Endothelial cell (in vitro differentiated cells): ENCODE measurements at places on chromosomes 7 and 10. TPM values are rescaled to one million over a fixed set of nuclear protein-coding genes. Genes with fewer than 3 reads are reported as not detected.

SPDYE1 gene
- not detected for total RNA-seq

- no peaks in the 10 kb centered on the region for H3K36me3 ChIP-seq
- no peaks in the 10 kb centered on the region for H3K27me3 ChIP-seq
- H3K4me1 ChIP-seq = no peaks in the 10 kb centered on the region
- no peak for DNase-seq
- H3K4me3 ChIP-seq = no peak overlapping the region
Measured at GRCh38 chr10:118937226-118937625, 92.3 kb upstream of the NANOS1 start.

- H3K4me1 ChIP-seq = no peaks in the 10 kb centered on the region
- DNase-seq = no peak
- no peak overlapping the region for H3K4me3 ChIP-seq
- H3K27ac ChIP-seq = no peak overlapping the region
- H3K27me3 ChIP-seq = no peaks in the 10 kb centered on the region
Measured at GRCh38 chr7:64463636-64464375, 99.1 kb downstream of the ZNF680 start.

DNA sequence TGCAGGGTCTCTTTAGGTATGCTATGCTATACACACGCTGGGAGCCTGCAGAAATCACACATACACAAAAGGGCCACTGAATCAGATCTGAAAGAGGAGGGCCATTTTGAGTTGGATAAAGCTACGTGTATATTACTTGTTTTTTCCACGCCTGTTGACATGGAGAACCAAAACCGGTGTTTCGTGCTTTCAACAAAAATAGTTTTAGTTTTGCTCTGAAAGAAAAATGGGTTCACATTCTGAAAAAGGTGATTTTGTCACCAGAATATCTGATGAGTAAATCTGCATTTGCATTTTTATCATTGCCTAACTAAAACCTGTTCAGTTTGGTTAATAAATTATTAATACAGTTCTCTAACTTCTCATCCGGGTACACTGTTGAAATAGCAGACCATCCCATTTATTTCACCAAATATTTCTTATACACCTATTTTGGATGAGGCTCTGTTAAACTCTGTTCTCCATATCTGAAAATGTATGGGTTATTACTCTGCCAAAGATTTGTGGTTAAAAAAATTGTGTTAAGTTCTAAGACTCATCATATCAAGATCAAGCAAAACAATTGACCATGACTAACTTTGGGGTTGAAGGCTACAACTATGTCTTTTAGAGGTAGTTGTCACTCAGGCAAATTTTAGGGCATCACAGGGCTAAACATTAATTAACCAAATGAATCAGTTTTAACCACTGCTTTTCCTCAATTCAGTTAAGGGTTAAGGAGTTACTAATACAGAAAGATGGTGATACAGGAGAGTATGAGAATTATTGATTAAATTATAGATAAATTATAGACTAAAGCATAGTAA, 101.2 kb upstream of the RPA3 start:
- no peak overlapping the region for H3K4me3 ChIP-seq
- H3K27ac ChIP-seq = no peak overlapping the region
- H3K36me3 ChIP-seq = no peaks in the 10 kb centered on the region
- no peak for DNase-seq
- no peaks in the 10 kb centered on the region for H3K27me3 ChIP-seq

DNA sequence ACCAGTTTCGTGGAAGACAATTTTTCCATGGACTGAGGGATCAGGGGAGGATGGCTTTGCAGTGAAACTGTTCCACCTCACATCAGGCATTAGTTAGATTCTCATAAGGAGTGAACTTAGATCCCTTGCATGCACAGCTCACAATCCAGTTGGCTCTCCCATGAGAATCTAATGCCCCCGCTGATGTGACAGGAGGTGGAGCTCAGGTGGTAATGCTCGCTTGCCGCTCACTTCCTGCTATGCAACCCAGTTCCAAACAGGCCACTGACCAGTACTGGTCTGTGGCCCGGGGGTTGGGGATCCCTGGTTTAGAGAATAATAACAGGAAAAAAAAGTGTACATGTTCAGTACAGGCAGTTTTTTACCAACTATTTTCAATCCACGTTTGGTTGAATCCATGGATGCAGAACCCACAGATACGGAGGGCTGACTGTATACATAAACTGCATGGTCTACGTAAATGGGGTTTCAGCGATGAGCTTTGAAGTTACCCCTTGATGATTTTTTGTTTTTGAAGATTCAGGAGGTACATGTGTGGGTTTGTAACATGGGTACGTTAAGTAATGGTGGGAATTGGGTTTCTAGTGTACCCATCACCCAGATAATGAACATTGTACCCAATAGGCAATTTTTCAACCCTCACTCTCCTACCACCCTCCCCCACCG, 24.5 kb downstream of the OGDH start:
- H3K4me1 ChIP-seq = peaks cover 24% of the 10 kb centered on the region
- peaks cover 3% of the 10 kb centered on the region for H3K36me3 ChIP-seq
- no peak overlapping the region for H3K27ac ChIP-seq

DNA sequence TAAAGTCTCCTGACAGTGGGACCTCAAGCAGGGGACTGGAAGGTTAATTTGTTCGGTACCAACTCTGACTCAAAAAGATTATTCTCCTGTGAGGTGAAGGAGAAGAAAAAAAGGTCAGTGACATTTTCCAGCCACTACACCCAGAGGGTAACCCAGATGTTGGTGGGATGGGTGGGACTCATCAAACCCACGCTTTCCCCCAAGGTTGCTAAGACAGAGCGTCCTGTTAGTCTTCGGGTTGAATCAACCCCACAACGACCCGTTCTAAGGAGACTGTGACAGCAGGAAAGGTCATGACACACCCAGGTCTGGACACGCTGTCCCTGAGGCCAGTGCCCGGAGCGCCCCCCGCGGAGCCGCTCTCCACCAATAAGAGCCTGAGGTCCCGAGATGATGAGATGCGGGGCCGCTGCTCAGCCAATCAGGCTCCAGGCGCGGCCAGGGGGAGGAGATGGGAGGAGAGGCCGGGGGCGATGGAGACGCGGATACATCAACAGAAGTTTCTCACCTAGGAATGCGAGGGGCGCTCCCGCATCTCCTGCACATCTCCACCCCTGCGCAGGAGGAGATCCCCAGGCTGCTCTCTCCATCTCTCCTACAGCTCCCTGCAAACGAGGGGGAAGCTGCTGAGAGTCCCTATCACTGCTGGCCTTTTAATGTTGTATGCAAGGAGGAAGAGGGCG, at the start of gene WNT16:
WNT16 (plus strand) TSS at position 493 of the 683 bp plus-strand sequence. CDS start 293 bp downstream, outside the sequence.
- DNase-seq = peak; percentile 18

ZNF736 gene
- total RNA-seq = 15.8 TPM

- no peak for DNase-seq
- H3K4me1 ChIP-seq = peaks cover 5% of the 10 kb centered on the region
- no peak overlapping the region for H3K4me3 ChIP-seq
- H3K27me3 ChIP-seq = peaks cover 9% of the 10 kb centered on the region
- no peaks in the 10 kb centered on the region for H3K36me3 ChIP-seq
Measured at GRCh38 chr10:124320778-124321432, 97.8 kb downstream of the OAT start.

GRCh38 chr7:85065306-85065705, 121.5 kb downstream of the SEMA3D start:
- no peak for DNase-seq
- no peak overlapping the region for H3K27ac ChIP-seq
- H3K4me3 ChIP-seq = no peak overlapping the region

- H3K27me3 ChIP-seq = no peaks in the 10 kb centered on the region
- H3K4me3 ChIP-seq = no peak overlapping the region
- no peaks in the 10 kb centered on the region for H3K4me1 ChIP-seq
Measured at GRCh38 chr10:51367127-51367526, 292.8 kb downstream of the PRKG1 start.

DNA sequence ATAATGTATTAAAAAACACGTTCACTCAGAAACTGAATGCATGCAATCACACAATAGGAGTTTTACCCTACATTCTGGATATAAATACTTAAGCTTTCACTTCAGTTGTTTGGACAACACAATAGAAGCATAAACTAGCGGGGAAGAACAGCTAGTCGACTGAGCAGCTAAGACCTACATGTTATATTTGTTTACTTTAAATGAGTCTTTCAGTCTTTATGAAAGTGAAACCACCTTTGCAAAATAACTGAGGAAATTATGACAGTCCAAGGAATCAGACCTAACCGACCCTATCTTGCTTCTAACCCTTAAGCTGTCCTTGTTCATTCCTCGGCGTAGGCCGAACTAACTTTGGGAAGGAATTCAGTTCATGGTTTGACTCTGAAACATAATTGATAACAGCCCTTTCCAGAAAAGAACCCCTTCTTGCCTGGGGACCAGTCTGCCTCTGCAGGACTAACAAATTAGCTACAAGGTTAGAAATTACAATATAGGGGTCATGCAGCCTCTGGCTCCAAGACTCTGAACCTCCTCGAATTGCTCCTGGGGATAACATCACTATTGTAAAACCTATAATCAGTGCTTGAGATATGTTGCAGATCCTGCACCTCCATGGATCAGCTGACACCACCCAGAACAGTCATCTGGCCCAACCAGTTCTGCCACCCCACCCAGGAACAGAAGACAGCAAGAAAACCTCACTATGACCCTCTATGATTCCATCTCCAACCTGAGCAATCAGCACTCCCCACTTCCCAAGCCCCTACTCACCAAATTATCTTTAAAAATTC, 185.1 kb upstream of the KLF6 start:
- DNase-seq = no peak
- H3K4me1 ChIP-seq = peaks cover 18% of the 10 kb centered on the region
- no peak overlapping the region for H3K4me3 ChIP-seq
- no peak overlapping the region for H3K27ac ChIP-seq
- H3K36me3 ChIP-seq = no peaks in the 10 kb centered on the region
- no peaks in the 10 kb centered on the region for H3K27me3 ChIP-seq
